SJCRH30 (cell line): ENCODE measurements at places on chromosomes 7 and 10. TPM values are rescaled to one million over a fixed set of nuclear protein-coding genes. Genes with fewer than 3 reads are reported as not detected.

The AKR1D1 gene
- total RNA-seq = not detected in 2 replicates

The MYL10 gene
- total RNA-seq = 3.9 and 4.1 TPM in 2 replicates

The FAM20C gene
- 6.1 and 7.0 TPM in 2 replicates for total RNA-seq

DNA sequence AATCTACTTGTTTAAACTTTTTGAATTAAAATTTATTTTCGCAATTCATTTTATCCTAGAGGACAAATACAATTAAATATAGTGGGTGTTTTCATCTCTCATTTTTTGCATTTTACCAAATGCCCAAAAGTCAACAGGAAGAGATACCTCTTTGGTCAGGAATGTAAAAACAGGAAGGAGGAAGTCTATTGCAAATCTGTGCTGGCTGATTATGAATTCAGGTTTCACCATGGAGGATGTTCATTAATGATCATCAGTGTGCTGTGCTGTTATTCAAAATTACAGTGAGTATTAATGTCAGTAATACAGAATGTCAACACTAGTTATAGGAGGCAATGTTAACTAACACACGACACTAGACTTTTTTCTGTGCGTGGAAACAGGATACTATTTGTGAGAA lies 24.7 kb downstream of the EXOC6 start:
- H3K36me3 ChIP-seq = no peaks in the 10 kb centered on the region
- no peak for DNase-seq
- no peak overlapping the region for H3K27ac ChIP-seq
- H3K27me3 ChIP-seq = no peaks in the 10 kb centered on the region
- H3K4me3 ChIP-seq = no peak overlapping the region

GRCh38 chr7:90424720-90425119 lies 21.5 kb downstream of the CLDN12 start:
- H3K36me3 ChIP-seq = no peaks in the 10 kb centered on the region
- H3K4me3 ChIP-seq = no peak overlapping the region
- no peaks in the 10 kb centered on the region for H3K4me1 ChIP-seq
- DNase-seq = no peak

GRCh38 chr7:96685353-96685752 lies 24.3 kb downstream of the SEM1 start:
- no peak overlapping the region for H3K4me3 ChIP-seq
- DNase-seq = no peak
- H3K27ac ChIP-seq = no peak overlapping the region
- no peaks in the 10 kb centered on the region for H3K27me3 ChIP-seq
- H3K36me3 ChIP-seq = peaks cover 37% of the 10 kb centered on the region
- H3K4me1 ChIP-seq = 0 out of 2 replicates have a peak, but pooled peaks cover 4% of the 10 kb centered on the region

- DNase-seq = peak; percentile 73
- no peaks in the 10 kb centered on the region for H3K36me3 ChIP-seq
- H3K4me1 ChIP-seq = 0 out of 2 replicates have a peak, but pooled peaks cover 9% of the 10 kb centered on the region
- H3K27me3 ChIP-seq = no peaks in the 10 kb centered on the region
- H3K4me3 ChIP-seq = peak overlapping the region; percentile 98
Measured at GRCh38 chr7:82444220-82444909, 788 bp upstream of the CACNA2D1 start.

DNA sequence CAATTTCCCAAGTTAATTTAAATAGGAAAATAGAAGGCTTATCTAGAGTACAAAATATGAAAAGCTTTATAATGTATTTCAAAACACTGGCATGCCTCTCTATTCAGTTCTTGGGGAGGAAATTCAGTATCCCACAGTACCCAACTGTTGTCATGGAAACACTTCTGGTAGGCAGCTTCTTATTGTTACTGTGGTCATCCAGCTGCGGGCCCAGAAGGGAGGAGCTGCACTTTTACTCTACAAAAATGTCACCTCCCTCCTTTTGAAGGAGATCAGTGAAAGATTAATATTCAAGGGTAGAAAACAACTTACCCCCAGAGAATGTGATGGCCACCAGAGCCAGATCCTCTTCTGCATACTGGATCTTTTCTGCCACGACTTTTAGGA lies 202.8 kb downstream of the RAPGEF5 start:
- H3K4me1 ChIP-seq = no peaks in the 10 kb centered on the region
- DNase-seq = no peak
- no peaks in the 10 kb centered on the region for H3K36me3 ChIP-seq
- no peak overlapping the region for H3K27ac ChIP-seq
- H3K4me3 ChIP-seq = no peak overlapping the region
- no peaks in the 10 kb centered on the region for H3K27me3 ChIP-seq

DNA sequence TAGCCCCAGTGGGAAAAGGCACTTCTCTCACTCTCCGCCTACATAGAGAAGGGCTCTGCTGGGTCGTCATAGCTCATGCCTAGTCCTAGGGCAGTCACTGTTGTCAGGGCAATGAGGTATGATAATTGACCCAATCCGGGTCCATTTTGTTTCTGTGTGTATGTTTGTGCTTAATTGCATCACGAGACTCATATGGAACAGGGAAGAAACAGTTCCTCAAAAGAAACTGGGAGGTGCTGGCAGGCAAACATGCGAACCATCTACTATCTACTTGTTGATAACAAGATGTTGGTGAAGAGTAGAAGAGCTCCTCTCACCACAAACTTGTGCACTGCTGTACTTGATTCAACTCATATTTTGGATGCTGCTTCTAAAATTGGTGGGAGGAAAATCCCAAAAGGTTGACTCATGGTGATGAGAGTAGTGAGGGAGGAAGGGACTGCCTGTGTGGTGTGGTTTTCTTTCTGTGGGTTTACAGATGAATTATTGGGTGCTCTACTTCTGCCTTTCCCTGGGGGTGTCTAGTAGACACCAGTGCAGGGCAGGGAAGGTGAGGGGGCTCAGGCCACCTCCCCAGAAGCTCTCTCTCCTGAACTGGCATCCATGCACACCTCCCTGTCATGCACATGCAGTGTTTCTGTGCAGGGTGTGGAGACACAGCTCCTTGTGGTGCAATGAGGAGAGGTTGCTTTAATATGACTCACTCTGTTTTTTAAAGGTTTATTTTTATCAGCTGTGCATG lies 29.4 kb downstream of the LSMEM1 start:
- DNase-seq = no peak
- no peaks in the 10 kb centered on the region for H3K27me3 ChIP-seq
- H3K27ac ChIP-seq = no peak overlapping the region
- no peak overlapping the region for H3K4me3 ChIP-seq
- peaks cover 8% of the 10 kb centered on the region; the same call in 1 of the 2 replicates for H3K4me1 ChIP-seq
- H3K36me3 ChIP-seq = no peaks in the 10 kb centered on the region

DNA sequence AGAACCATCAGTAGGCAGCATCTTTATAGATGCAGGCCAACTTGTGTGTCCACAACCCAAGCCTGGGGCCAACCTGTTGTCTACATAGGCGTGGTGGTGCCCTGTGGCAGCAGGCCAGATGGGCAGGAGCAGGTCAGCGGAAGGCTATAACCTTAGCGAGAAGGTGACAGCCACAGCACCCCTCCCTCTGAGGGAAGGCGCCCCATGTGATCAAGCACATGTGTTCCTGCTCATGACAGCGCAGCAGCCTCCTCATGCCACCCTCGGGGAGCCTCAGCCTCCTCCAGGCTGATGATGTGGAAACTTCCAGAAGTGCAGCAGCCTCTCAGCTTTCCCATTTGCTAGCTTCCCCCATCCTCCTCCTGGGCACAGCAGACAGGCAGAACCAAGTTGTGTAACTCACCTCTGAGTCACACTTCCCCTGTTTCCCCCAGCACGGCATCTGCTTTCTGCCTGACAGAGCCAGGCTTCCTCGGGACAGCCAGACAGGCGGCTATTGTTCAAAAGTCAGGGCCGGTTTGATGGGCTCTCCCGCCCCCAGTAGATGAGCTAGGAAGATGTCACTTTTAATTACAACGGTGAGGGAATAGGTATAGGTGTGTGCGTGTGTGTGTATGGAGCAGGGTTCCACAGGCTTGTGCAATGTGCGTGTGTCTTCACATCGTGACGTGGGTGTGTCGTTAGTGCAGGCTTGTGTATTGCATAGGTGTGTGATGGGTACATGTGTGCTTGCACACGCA lies 312.0 kb upstream of the ZMIZ1 start:
- no peak overlapping the region for H3K27ac ChIP-seq
- DNase-seq = peak; percentile 70
- no peak overlapping the region for H3K4me3 ChIP-seq
- H3K36me3 ChIP-seq = no peaks in the 10 kb centered on the region
- no peaks in the 10 kb centered on the region for H3K27me3 ChIP-seq

DNA sequence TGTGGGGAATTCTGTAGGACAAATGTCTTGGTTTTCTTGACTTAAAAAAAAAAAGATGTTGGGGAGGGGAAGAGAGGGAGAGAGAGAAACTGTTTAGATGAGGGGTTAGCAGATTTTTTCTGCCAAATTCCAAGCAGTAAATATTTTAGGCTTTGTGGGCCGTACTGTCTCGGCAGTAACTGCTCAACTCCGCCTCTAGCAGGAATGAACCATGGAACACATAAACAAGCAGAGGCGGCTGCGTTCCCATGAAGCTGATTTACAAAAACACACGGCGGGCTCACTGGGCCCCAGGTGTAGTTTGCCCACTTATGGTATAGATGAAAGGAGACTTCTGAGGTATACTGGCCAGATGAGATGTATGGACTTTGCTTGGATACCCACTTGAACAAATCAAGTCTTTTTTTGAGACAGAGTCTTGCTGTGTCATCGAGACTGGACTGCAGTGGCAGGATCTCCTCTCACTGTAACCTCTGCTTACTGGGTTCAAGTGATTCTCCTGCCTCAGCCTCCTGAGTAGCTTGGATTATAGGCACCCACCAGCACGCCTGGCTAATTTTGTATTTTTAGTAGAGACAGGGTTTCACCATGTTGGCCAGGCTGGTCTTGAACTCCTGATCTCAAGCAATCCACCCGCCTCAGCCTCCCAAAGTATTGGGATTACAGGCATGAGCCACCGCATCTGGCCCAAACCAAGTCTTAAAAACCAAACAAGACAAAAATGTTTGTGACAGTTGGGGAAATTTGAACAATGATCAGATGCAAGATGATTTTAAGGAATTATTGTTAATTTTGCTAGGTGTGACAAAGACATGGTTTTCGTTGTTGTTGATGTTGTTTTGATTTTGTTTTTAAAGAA lies 9.7 kb upstream of the ADAMTS14 start:
- peak overlapping the region; percentile 65; the same call in 1 of the 2 replicates for H3K27ac ChIP-seq
- no peak for DNase-seq
- no peak overlapping the region for H3K4me3 ChIP-seq
- no peaks in the 10 kb centered on the region for H3K27me3 ChIP-seq
- H3K36me3 ChIP-seq = no peaks in the 10 kb centered on the region
